ENCODE measurements at places on chromosomes 13 and 19. TPM values are rescaled to one million over a fixed set of nuclear protein-coding genes. Genes with fewer than 3 reads are reported as not detected.

DNA sequence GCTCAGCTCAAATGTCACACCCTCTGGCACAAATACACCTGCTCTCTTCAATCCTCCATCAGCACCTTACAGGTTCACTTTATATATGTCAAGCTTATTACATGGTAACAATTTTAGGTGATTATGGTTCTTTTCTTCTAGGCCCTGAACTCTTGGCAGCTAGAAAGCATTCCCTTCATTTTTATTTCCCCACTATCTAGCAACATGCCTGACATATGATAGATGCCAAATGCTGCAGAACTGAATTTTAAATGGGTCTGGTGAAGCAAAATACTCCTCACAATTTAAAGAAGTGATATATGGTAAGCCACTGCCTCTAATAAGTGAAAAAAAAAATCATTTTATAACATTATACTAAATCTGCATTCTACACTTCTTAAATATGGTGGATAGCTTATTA is 95.2 kb downstream of the USP12 start:
- no peak for DNase-seq

GRCh38 chr19:40155749-40156265 is 35.4 kb upstream of the MAP3K10 start:
- no peak for DNase-seq

GRCh38 chr13:28750187-28751045 is 31.6 kb upstream of the SLC46A3 start:
- no peak for DNase-seq

DNA sequence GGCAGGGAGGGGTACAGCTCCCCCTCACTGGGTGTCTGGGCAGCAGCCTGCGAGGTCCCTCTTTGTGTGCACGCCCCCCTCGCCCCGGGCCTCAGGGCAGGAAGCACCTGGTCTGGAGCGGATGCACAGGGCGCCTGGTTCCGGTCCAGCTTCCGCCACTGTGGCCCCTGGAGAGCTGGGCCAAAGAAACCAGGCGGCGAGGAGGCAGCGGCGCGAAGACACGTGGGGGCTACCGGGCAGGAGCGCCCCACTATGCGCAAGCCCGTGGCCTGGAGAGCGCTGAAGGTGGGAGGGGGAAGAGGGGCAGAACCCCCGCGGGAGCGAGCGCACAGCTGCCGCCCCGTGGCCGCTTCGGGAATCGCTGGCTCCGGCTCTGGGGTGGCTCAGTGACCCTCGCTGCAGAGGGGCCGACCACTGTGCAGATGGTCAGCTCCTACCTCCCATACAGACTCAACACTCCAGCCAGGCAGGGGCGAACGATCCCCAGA is 1.7 kb upstream of the LYL1 start:
- peak; percentile 70 for DNase-seq

DNA sequence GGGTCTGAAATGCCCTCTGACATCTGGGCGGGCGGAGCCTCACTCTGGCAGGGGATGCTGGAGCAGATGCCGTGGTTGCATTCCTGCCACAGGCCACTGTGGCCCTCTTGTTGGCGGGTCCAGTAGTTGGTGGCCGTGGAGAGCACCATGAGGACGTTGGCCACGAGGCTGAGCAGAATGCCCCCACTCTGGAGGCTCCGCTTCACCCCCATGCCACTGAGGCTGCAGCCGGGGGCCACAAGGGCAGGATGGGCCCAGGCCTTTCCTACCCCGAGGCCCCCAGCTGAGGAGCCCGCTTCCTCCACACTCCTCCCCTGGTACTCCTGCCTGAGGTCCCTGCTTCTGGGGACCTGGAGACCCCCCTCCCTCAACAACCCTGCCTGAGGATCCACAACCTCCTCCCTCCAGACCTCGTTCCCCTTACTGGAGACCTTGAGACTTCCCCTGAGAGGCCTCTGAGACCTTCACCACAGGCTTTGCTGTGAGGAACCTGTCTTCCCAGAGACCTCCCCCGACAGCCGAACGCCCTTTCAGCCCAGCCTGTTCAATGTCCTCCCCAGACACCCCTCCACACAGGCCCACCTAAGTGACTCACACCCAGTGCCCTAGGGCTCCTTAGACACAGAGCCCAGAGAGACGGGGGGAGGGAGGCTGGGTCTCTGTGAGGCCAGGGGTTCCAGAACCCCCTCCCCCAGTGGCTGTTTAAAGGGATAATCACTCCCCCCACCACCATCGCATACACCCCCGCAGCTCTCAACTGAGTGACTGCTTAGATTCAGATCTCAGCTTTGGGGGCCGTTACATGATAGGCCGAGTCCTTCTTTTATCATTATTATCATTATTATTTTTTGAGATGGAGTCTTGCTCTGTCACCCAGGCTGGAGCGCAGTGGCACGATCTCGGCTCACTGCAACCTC is at the start of gene CLDND2:
Gene CLDND2 (minus strand): TSS at position 638 of the 917 bp plus-strand sequence. CDS start 426 bp downstream, at position 212.
- DNase-seq: no peak

DNAAF3 gene
- 2.6 TPM for total RNA-seq

RFXANK gene
- total RNA-seq: 73.7 TPM

- no peak for DNase-seq
Observed at GRCh38 chr19:16017138-16017490, 59.2 kb upstream of the TPM4 start.

DNA sequence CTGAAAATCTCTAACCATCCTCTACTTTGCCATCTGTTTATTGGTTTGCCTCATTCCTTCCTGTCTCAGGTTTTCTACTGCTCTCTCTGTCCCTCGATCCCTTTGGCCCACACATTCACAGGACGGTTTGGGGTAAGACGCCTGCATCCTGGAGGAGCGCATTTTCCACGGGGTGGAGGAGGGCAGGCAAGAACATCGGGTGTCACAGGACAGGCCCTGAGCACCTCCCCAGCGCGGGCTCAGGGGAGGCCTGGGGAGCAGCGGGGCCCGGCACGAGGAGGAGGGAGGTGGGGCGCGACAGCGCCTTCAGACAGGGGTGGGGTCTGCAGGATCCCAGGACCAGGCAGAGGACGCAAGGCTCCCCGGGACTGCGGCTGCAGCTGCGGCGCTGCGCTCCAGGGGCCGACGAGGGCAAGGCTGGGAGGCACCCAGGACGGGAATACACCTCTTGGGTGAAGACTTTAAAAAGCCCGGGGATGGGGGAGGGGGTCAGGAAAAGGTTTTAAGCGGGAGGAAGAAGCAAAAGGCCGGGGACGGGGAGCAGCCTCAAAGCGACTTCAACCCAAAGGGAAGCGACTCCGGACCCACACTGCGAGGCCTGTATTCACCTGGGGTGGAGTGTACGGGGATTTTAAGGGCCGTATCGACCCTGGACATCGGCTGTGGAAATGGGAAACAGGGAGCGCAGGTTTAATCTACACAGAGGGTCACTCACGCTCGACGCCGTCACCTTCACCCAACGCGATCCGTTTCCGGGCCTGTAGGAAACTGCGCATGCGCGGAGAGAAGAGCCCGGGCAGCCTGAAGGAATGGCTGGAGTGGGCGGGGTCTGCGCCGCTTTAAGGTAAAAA is at the start of gene ZNF415:
Gene ZNF415 (minus strand): TSS at position 770 of the 851 bp plus-strand sequence. CDS start 10,234 bp downstream, outside the sequence.
- peak; percentile 87 for DNase-seq

CLIP3 gene
- total RNA-seq: 10.6 TPM

GRCh38 chr13:113933901-113934300 is 40.0 kb downstream of the C13orf46 start:
- DNase-seq: no peak

CYP2A6 gene
- total RNA-seq: not detected

DNA sequence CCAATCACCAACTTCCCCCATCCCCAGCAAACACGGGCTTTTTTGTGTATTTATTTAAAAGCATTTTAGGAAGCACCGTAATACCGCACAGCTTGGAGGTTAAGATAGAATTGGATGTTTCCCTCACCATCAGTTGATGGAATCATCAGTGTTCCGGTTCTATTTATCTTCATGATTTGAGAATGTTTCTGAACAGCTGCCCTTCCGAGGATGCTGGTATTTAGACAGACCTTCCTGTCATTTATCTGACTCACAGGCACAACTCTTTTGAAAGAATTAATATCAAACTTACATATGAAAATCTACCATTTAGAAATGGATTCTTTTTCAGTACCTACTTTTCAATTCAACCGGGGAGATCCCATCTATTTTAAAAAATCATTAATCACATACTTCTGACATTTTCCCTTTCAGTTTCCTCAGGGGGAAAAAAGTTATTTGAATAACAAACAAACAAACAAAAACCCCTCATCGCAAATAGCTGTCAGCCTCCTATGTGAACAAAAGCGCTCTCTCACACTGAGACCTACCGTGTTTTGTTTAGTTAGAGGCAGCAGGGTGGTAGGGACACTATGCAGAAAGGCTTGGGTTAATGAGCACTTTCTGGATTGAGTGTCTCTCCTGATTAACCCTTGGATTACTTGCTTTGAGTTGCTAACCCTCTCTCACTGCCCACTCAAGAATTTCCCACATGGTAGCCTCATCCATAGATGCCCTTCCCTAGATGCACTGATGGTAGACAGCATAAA is 189.3 kb downstream of the TM9SF2 start:
- no peak for DNase-seq

SIGLECL1 gene
- total RNA-seq: not detected

GRCh38 chr13:111941845-111942447 is 125.0 kb upstream of the SOX1 start:
- no peak for DNase-seq

DNA sequence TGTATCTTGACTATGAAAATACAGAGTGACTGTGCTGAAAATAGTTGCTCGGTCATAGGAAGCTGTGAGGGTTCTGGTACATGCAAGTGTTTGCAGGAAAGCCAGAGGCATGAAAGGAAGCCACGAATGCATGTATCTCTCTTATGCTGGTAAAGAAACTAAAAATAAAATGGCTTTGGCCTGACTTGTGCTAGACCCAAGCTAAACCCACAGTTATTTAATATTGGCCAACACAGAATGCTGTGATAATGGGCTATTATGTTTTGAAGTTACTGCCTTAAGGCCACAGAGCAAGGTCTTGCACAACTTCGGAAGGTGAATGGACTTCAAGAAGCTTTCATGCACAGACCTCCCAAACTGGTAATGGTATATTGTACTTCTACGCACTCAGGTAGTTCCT is 518.2 kb upstream of the HTR2A start:
- DNase-seq: no peak

RPS15 gene
- 908 TPM for total RNA-seq

DNA sequence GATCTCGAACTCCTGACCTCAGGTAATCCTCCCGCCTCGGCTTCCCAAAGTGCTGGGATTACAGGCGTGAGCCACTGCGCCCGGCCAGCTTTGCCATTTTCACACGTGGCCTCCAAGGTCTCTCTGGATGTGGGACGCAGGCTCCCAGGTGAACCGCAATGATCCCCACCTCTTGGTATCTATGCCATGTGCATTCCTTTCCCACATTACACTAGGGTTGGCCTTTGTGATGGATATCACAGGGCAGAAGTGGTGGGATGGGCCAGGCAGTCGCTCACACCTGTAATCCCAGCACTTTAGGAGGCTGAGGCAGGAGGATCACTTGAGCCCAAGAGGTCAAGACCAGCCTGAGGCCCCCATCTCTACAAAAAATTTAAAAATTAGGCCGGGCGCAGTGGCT is 22.4 kb downstream of the FGF21 start:
- no peak for DNase-seq

GRCh38 chr13:51523082-51523518 is 61.2 kb upstream of the WDFY2 start:
- DNase-seq: no peak

ARRDC5 gene
- total RNA-seq: 0.42 TPM

DNA sequence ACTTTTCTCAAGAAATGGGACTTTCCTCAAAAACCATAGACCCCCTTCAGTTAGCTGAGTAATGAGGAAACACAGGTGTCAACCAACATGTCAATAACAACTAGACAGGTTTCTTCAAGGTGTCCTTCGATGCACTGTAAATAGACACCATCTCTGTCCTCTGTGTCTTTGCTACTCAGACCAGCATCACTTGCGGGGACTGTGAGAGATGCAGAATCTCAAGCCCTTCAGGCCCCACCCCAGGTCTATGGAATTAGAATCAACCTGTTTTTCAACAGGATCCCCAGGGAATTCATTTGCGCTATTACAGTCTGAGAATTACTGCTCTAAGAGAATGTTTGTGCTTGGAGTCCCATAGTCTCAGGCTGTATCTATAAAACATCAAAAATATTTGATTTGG is 469.9 kb downstream of the COG6 start:
- no peak for DNase-seq

DNA sequence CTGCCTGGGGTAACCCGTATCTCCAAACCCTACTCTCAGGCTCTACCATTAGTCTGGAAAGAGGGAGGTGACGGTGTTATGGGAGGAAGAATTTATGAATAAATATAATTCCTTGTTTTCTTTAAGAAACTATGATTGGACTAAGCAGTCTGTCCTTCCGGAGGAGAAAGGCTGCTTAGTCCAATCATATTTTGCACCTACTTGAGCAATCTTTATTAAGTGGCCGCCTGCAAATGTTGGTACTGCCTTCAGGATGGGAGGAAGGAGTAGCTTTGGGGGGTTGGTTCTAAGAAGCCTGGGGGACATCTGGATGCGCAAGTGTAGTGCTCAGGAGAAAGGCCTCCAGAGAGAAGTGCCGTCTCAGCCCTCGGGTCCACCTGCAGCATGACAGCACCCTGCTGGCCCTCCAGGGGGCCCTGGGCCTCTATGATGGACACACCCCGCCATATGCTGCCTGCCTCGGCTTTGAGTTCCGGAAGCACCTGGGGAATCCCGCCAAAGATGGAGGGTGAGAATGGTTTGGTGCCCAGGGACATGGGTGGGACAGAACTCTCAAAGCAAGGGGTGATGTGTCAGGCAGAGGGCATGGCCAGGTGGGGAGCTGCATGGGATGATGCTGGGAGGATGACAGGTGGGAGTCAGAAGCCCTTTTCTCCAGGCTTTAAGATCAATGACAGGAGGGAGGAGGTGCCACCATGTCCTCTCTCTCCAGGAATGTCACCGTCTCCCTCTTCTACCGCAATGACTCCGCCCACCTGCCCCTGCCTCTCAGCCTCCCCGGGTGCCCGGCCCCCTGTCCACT is 4.1 kb downstream of the ACP4 start:
- DNase-seq: peak; percentile 63

- peak; percentile 83 for DNase-seq
Observed at GRCh38 chr19:23116802-23117571, at the start of gene ZNF730. ZNF730 (plus strand) TSS chr19:23117025; CDS start chr19:23117174, 149 bp downstream.

SLAIN1 gene
- total RNA-seq: 2.6 TPM

DNA sequence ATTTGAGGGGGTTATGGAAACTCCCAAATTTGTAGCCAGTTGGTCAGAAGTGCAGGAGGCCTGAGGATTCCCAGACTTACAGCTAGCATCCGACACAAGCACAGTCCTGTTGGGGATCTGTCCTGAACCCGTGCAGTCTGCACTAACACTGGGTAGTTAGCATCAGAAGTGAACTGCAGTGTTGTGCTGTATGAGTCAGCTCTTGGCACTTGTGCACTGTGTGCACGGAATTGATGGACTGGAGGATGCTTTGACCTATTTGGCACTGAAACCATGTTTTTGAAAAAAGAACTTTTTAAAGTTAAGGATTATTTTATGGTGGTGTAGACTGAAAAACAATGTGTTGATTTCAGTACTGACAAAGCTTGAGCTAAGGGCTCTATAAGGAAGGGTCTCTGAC is 279.0 kb downstream of the NHLRC3 start:
- DNase-seq: no peak

GRCh38 chr13:78875792-78876580 is 217.0 kb upstream of the OBI1 start:
- DNase-seq: no peak

MAG gene
- not detected for total RNA-seq

IGFL3 gene
- not detected for total RNA-seq
